ENCODE measurements at places on chromosomes 4 and X.

GRCh38 chr4:36006226-36006625, 238.1 kb downstream of the ARAP2 start:
- no peak for DNase-seq

GRCh38 chrX:124030520-124030919, 69.0 kb downstream of the STAG2 start:
- no peak for DNase-seq

GRCh38 chrX:17580539-17581152, 156.6 kb upstream of the SCML1 start:
- no peak for DNase-seq

DNA sequence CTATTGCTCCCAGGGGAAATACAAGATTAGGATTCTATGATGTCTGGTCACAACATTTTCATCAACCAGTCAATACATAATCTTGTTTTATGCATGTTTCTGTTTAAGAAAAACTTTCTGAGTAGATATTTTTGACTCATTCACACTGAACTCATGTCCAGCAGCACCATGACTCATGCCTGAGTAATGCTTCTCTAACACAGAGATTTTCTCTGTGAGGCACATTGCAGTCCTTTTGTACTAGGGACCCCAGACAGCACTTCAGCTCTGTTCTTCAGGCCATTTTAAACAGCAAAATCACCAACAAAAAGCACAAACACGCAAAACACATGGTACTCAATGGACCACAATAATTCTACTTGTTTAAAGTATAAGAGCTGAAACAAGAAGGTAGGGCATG, 83.6 kb downstream of the MXRA5 start:
- DNase-seq = no peak

- no peak for DNase-seq
Observed at GRCh38 chrX:154539077-154539476, 7.6 kb downstream of the G6PD start.

GRCh38 chr4:87530868-87531267, 1.7 kb upstream of the SPARCL1 start:
- no peak for DNase-seq

- no peak for DNase-seq
Observed at GRCh38 chr4:7698584-7698983, 241.1 kb downstream of the AFAP1 start.

DNA sequence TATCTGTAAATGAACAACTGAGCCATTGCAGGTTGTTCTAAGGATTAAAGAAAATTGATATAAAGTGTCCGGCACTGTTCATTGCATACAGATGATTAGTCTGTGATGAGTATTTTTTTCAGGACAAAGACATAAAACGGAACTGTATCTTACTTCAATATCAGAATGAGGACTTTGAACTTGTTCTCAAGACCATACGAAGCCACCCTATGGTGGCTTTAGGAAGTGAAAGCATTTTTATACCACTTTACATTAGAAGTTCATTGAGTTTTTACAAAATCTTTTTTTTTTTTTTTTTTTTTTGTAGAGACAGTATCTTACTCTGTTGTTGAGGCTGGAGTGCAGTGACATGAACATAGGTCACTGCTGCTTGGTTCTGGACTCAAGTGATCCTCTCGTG, 45.2 kb upstream of the TRIM2 start:
- no peak for DNase-seq
